ENCODE measurements at places on chromosomes 2 and 18.
A peak's percentile ranks its signal among the peaks of the same experiment; 100 is the strongest.

- DNase-seq: peak; percentile 30
Measured at GRCh38 chr2:10497797-10498251, 49.7 kb upstream of the ODC1 start.

- no peak for DNase-seq
Measured at GRCh38 chr2:186855216-186855615, 6.2 kb upstream of the ZSWIM2 start.

- no peak for DNase-seq
Measured at GRCh38 chr2:11556101-11556806, 22.4 kb downstream of the GREB1 start.

- DNase-seq: no peak
Measured at GRCh38 chr2:23360571-23361125, 24.3 kb upstream of the KLHL29 start.

- DNase-seq: no peak
Measured at GRCh38 chr2:86357392-86357963, 20.1 kb upstream of the REEP1 start.

GRCh38 chr2:14401873-14402272 is 230.6 kb upstream of the LRATD1 start:
- DNase-seq: no peak

GRCh38 chr18:58532972-58533371 is 95.9 kb downstream of the ALPK2 start:
- no peak for DNase-seq
